IPS DF 6.9 (cell line): ENCODE measurements at places on chromosomes 7 and 10.

DNA sequence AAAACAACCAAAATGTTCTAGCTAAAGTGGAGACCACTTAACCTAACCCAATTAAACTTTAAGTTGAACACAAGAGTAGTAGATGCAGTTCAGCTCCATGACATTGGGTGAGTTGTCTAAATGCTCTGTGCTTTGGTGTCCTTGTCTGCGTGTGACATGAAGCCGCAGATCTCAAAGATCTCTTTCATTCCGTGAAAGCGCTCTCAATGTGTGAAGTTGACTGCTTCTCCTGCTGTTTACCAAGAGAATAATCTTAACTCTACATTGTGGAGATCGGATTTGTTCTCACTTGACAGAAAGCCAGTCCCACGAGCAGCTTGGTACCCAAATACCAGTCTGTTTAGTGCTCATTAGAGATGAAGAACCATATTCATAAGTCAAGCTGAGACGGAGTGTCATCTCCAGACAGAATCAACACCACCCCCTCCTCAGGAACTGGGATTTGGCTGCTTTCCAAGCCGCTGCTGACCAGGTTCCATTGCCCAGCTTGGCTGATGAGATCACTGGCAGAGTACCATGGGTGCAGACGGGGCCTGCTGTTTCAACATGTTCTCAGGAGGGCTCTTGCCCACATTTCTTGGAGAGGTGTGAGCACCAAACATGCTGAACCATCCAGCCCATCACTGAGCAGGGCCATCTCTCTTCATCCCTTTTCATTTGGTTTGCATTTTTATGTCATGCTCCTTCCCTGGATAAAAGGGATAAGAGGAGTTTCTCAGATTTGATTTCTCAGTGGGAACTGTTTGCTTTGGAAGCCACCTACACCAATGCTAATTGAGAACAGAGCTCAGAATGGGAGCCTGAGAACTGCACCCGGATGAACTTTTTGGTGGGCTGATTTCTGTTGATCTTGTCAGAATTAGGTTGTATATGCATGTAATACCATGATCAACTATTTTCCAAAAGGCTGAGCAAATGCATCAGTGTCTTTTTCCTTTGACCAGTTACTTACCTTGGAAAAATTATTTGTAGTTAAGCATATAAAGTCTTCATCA, 95.8 kb upstream of the AGBL3 start:
- H3K27me3 ChIP-seq: no peaks in the 10 kb centered on the region
- H3K4me3 ChIP-seq: no peak overlapping the region
- H3K36me3 ChIP-seq: no peaks in the 10 kb centered on the region
- H3K27ac ChIP-seq: no peak overlapping the region
- peaks cover 6% of the 10 kb centered on the region; the same call in 1 of the 2 replicates for H3K4me1 ChIP-seq
- DNase-seq: no peak

GRCh38 chr7:51138123-51139085, 178.2 kb downstream of the COBL start:
- H3K27ac ChIP-seq: no peak overlapping the region
- H3K27me3 ChIP-seq: no peaks in the 10 kb centered on the region
- H3K4me3 ChIP-seq: no peak overlapping the region
- H3K36me3 ChIP-seq: 0 out of 2 replicates have a peak, but pooled peaks cover 4% of the 10 kb centered on the region
- H3K4me1 ChIP-seq: no peaks in the 10 kb centered on the region; the same call in 1 of the 2 replicates
- DNase-seq: no peak

- H3K27me3 ChIP-seq: no peaks in the 10 kb centered on the region
- no peaks in the 10 kb centered on the region for H3K36me3 ChIP-seq
- H3K4me3 ChIP-seq: no peak overlapping the region
- DNase-seq: no peak
These were observed 15.4 kb downstream of the SEMA3E start for GRCh38 chr7:83633516-83633915.

- H3K27me3 ChIP-seq: no peaks in the 10 kb centered on the region
- no peak for DNase-seq
- H3K4me3 ChIP-seq: no peak overlapping the region
- H3K36me3 ChIP-seq: no peaks in the 10 kb centered on the region
- H3K4me1 ChIP-seq: no peaks in the 10 kb centered on the region
- no peak overlapping the region for H3K27ac ChIP-seq
These were observed 114.0 kb downstream of the PTPN20 start for GRCh38 chr10:47025253-47025539.

- H3K27me3 ChIP-seq: peaks cover 2% of the 10 kb centered on the region; the same call in 1 of the 2 replicates
- no peaks in the 10 kb centered on the region for H3K4me1 ChIP-seq
- DNase-seq: no peak
- no peak overlapping the region for H3K27ac ChIP-seq
These were observed 583.5 kb upstream of the SEMA3D start for GRCh38 chr7:85770332-85770731.

DNA sequence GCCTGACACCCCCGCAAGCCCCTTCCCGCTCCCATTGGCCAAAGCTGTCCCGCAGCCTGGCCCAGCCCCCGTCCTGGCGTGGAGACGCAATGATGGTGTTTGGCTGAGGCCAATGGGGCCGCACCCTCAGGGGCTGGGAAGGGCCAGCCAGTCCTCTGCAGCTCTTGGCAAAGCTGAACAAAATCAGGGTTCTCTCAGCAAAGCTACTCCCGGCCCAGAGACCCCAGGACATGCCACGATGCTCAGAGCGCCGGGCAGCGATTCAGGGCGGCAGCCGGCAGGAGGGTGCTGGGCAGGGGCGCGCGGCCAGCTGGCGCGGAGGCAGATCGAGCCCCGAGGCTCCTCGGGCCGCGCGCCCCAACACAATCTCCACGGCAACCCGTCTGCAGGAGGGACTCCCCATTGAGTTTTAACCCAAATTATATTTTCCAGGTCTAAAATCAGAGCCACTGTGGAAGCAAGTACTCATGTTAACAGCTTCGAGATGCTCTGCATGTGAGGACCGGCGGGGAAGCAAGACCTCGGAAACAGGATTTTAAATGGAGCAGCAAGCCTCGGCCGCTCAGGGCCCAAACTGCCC, 8.8 kb upstream of the CNPY1 start:
- no peaks in the 10 kb centered on the region for H3K4me1 ChIP-seq
- H3K27me3 ChIP-seq: no peaks in the 10 kb centered on the region
- DNase-seq: no peak
- H3K36me3 ChIP-seq: no peaks in the 10 kb centered on the region; the same call in 1 of the 2 replicates
- no peak overlapping the region for H3K27ac ChIP-seq
- no peak overlapping the region for H3K4me3 ChIP-seq

- no peaks in the 10 kb centered on the region for H3K27me3 ChIP-seq
- H3K4me1 ChIP-seq: no peaks in the 10 kb centered on the region
- H3K4me3 ChIP-seq: no peak overlapping the region
- H3K27ac ChIP-seq: no peak overlapping the region
These were observed 480.0 kb downstream of the LRMDA start for GRCh38 chr10:75911426-75911825.

DNA sequence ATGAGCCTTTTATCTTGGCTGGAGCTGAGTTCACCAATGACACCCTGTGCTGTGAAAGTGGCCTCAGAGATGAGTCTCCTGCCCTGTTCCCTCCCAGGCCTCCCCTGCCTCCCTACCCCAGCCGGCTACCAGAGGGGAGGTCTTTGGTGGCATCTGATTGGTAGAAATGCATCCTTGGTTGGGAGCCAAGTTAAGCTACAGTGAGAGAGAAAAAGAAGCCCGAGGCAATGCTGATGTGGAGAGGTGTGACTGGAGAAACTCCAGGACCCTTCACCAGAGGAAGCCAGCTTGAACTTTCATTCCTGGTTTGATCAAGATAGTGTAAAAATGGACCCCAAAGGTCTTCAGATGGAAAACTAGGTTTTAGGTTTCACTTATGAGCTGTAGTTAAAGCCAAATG, 191.1 kb upstream of the TCF7L2 start:
- H3K4me1 ChIP-seq: no peaks in the 10 kb centered on the region
- DNase-seq: no peak
- H3K4me3 ChIP-seq: no peak overlapping the region
- no peaks in the 10 kb centered on the region for H3K36me3 ChIP-seq
- no peak overlapping the region for H3K27ac ChIP-seq

DNA sequence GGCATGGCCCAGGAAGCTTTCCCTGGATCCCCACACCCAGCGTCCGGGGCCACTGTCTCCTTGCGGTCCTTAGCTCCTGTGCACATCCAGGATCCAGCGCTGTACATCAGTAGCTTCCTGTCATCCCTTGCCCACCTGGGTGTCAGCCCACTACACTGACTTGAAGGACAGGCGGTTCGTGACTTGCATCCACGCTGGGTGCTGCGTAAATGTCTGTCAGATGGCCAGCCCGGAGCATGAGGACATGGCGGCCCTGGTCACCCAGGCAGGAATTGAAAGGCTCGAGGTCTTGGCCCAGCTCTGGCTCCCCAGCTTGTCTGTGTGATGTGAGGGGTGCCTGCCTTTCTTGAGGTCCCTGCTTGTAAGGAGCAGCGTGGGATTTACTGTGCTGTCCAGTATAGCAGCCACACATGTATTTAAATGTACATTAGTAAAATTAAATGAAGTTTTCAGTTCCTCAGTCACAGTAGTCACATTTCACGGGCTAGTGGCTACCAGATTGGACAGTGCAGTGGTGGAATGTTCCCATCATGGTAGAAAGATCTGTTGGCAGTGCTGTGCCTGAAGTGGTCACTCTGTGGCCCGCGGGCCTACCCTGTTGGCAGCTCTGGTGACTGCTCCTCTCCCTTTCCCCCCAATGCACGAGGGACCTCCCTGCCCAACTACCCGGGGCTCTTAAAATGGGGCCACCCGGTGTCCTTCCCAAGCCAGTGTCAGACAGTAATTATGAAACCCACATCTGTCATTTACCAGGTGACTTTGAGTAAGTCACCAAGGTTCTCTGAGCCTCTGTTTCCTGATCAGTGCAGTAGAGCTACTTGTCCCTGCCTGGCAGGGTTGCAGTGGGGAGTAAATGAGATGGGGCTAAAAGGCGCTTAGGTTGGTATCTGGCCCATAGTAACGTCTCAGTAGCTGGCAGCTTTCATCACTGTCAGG, 97.8 kb upstream of the PPIF start:
- no peak overlapping the region for H3K27ac ChIP-seq
- H3K4me3 ChIP-seq: no peak overlapping the region
- DNase-seq: no peak
- H3K27me3 ChIP-seq: peaks cover 4% of the 10 kb centered on the region; the same call in 1 of the 2 replicates
- H3K4me1 ChIP-seq: no peaks in the 10 kb centered on the region
- H3K36me3 ChIP-seq: no peaks in the 10 kb centered on the region

DNA sequence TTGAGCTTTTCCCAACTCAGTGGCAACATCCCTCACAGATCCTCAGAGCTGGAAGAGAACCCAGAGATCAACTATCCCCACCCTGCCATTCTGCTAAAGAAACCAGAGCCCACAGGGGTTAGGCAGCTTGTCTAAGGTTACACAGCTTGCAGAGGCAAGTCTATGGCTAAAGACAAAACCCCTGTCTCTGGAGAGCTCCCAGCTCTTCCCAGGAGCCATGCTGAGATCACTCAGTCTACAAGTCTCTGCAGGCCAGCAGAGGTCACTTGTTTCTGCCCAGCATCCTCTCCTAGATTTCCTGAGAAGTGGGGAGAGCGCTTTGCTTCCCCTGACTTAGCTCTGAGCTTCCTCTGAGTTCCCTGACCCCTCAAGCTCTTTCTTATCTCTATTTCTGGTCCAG, 28.5 kb upstream of the LOXL4 start:
- H3K27ac ChIP-seq: no peak overlapping the region
- no peaks in the 10 kb centered on the region for H3K27me3 ChIP-seq
- no peak for DNase-seq
- peaks cover 5% of the 10 kb centered on the region for H3K4me1 ChIP-seq
- H3K36me3 ChIP-seq: no peaks in the 10 kb centered on the region

DNA sequence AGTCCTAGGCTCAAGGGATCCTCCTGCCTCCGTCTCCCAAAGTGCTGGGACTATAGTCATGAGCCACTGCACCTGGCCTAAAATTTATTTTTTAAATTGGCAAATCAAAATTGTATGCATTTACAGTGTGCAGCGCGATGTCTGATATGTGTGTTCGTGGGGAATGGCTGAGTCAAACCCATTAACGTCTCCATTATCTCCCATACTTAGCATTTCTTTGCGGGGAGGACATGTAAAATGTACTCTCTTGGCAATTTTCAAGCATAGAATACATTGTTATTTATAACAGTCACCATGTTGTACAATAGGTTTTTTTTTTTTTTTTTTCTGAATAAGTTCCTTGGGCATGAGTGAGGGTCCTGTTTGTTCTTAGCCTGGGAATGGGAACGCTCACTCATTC, 3.8 kb downstream of the TMEM184A start:
- no peaks in the 10 kb centered on the region for H3K27me3 ChIP-seq
- DNase-seq: no peak
- no peak overlapping the region for H3K4me3 ChIP-seq

GRCh38 chr10:25552283-25552919, 377.6 kb downstream of the GPR158 start:
- no peaks in the 10 kb centered on the region for H3K36me3 ChIP-seq
- H3K27ac ChIP-seq: no peak overlapping the region
- no peak for DNase-seq
- no peak overlapping the region for H3K4me3 ChIP-seq
- no peaks in the 10 kb centered on the region for H3K27me3 ChIP-seq

- H3K36me3 ChIP-seq: no peaks in the 10 kb centered on the region
- DNase-seq: no peak
- no peak overlapping the region for H3K27ac ChIP-seq
- no peak overlapping the region for H3K4me3 ChIP-seq
- H3K27me3 ChIP-seq: no peaks in the 10 kb centered on the region
- H3K4me1 ChIP-seq: peaks cover 3% of the 10 kb centered on the region; the same call in 1 of the 2 replicates
These were observed 258.5 kb upstream of the AOAH start for GRCh38 chr7:36982766-36983165.

DNA sequence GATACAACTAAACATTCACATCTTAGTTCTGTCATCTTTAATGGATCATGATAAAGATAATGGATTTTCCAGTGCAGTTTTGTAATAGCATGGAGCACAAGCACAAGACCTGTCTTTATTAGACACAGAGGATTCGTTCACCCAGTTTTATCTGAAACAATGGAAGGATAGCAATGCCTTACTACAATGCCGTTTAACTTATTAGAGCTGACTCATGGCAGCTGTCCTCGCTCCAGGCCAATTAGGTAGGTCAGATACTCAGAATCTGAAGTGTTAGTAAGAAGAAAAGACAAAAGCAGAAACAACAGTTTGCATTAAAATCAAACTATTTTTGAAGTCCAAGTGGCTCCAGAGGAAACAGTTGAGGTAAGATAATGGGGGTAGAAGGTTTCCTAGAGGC, 12.8 kb downstream of the OR13A1 start:
- no peak overlapping the region for H3K4me3 ChIP-seq
- DNase-seq: no peak
- H3K27ac ChIP-seq: no peak overlapping the region
- peaks cover 3% of the 10 kb centered on the region for H3K4me1 ChIP-seq

- no peaks in the 10 kb centered on the region for H3K4me1 ChIP-seq
- no peak overlapping the region for H3K27ac ChIP-seq
- no peak for DNase-seq
- H3K27me3 ChIP-seq: no peaks in the 10 kb centered on the region
- no peak overlapping the region for H3K4me3 ChIP-seq
These were observed 40.3 kb upstream of the ANK3 start for GRCh38 chr10:60430017-60430416.

DNA sequence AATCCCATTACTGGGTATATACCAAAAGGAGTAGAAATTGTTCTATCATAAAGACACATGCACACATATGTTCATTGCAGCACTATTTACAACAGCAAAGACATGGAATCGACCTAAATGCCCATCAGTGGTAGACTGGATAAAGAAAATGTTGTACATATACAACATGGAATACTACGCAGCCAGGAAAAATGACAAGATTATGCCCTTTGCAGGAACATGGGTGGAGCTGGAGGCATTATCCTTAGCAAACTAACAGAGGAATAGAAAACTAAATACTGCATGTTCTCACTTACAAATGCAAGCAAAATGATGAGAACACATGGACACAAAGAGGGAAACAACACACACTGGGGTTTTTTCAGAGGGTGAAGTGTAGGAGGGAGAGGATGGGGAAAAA, 300.2 kb downstream of the BAMBI start:
- H3K4me3 ChIP-seq: no peak overlapping the region
- H3K36me3 ChIP-seq: no peaks in the 10 kb centered on the region
- no peak for DNase-seq
